Calu3 (cell line): ENCODE measurements at places on chromosomes 4 and X.

- no peak for DNase-seq
Measured at GRCh38 chr4:54695788-54696187, 38.0 kb downstream of the KIT start.

GRCh38 chr4:36115312-36115711 lies 129.0 kb downstream of the ARAP2 start:
- DNase-seq = no peak

- no peak for DNase-seq
Measured at GRCh38 chrX:134636851-134637250, 21.4 kb downstream of the PLAC1 start.

DNA sequence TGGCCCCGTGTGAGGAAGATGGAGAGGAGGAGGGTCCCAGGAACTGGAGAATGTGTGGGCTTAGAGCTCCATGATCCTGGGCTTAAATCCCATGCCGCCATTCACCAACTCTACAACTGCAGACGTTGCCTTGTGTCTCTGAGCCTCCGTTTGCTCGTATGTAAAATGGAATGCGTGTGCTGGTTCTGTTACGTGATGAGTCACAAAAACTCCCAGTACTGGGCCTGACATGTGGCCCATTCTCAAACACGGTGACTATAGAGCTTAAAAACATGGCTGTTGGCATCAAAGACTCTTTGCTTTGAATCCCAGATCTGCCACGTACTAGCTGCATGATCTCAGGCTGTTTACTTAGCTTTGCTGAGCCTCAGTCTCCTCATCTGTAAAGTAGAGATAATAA lies 13.0 kb upstream of the AFAP1 start:
- DNase-seq = no peak

DNA sequence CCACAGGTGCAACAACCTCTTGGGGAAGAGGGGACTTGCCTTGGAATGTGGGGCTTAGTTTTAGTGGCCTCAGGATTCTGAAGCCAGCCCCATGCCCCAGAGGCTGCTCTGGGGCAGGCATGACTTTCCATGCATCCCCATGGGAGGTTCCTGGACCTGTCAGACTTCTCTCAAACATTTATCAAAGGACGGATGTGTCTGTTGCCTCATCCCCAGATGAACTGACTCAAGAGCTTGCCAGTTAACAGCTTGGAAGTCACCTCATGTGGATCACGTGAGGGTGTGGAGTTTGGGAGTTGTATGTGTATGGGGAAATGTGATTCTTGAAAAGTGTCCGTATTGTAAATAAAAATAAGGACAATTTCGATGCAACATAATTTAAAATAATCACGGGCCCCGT lies 341.5 kb downstream of the ARHGAP10 start:
- DNase-seq = no peak

DNA sequence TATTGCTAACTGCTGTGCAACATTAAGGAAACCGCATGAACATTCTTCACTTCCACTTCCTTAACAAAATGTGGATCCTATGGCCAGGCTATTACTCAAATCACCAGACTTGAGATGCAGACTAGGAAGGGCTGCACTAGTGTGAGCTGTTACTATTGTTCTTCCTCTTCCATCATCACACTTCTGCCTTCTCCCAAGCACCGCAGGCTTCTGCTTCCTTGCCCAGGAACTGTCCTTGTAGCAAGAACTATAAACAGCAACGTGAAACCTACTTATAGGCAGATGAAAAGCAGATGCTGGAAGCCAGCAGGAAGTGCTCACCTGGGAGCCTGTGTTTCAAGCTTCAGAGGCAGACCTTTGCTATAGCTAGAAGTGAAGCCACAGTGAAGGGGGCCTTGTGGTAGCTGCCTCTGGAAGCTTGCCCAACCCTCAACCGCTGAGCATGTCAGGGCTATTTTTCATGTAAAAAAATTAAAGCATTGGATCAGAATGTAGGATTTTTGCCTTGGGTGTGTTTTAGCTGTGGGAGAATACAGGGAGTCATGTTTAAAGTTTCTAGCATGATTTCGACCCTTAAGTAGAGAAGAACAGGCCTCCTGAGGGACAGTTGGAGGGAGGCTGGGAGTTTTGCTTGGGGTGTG lies 43.9 kb downstream of the CLNK start:
- no peak for DNase-seq

GRCh38 chrX:27078371-27078770 lies 384.8 kb downstream of the PPP4R3C start:
- DNase-seq = no peak

DNA sequence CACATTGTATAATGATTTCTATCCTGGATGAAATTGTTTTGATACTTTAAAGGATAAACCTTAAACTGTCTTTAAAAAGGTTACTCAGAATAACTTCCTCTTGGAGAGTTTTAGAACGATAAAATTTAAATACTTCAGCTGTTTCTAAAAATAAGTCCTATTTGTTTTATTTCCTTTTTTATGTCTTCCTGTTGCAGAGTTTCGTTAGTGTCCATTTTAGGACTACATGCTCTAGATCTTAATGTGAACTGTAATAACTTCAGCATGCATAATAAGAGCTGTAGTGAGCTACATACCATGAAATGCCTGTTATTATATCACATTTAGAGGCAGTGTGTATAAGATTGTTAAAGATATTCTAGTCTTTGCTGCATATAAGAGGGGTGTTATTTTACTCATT lies 14.6 kb downstream of the ATP10D start:
- no peak for DNase-seq

DNA sequence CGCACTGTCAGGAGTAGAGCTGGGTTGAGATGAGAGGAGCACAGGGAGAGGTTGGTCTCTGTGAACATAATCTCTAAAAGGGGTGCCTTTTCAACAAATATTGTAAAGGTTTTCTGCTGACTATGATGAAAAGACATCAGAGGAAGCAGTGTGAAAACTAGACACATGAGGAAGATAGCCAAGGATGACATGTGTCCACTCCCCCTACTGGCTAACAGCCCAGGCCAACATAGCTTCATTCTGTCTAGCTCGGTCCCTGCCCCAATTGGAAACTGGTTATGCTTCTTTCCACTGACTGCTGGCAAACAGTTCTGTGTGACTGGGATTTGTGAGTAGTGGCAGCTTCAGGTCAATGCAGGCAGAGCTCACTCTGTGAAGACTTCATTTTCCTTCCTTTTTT lies 115.4 kb upstream of the ESX1 start:
- peak; percentile 58 for DNase-seq

- no peak for DNase-seq
Measured at GRCh38 chr4:147836807-147837206, 104.9 kb downstream of the ARHGAP10 start.

DNA sequence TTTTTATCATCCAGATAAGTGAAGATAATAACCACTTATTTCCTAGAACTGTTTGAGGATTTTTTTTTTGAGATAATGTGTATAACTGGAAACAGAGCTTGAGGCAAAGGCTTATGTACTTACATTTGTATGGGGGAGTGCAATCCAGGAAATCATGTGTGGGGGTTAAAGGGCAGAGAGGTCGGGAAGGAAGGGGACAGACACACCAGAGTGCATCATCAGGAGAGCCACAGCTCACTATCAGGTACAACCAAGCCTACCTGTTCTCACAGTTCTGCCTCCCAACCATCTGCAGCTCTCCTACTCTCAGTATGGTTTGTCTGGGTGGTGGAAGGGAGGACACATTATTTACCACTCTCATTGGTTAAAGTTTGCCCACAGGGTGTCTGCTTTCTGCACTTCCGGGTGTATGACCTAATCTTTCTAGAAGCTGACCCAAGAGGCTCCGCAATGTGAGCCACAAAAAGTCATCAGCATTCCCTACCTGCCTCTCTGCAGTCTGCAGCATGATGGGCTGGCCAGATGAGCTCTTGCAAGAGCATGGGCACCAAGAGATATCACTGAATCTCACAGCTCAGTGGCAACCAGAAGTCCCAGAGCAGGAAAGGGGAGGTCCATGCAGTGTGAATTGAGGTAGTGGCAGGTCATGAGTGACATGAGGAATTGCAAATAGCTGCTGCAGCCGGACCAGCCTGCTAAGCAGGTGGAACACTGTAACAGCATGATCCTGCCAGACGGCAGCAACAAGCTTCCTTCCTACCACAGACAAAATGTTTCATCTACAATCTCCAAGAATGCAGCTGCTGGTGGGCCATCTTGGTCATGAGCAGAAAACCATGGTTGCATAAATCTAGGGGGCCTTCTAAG lies 36.9 kb upstream of the SPRY1 start:
- no peak for DNase-seq

DNA sequence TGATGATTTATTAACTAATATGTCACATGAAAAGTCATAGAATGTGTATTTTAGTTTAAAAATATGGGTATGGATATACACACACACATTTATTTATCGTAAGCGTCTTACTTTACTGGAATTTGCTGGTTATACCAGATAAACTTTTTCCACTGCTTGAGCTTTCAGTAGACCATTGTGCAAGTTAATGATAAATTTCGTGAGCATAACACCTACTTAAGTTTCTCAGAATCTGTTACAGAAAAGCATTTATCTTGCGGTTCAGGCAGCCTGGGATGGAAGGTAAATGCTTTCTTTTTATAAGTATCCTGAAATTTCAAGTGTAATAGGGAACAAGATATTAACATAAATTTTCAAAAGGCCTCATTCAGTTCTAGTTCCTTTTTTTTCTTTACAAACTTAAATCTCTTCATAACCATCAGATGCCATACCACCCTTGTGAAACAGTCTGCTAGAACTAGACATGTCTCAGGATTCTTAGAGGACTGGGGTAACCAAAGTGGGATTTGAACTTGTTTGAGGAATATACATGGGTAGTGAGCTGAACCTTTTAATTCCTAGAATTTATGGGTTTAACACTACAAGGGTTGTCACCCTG lies 27.7 kb downstream of the ATP7A start:
- DNase-seq = no peak

GRCh38 chr4:116982656-116983055 lies 102.7 kb downstream of the TRAM1L1 start:
- no peak for DNase-seq

DNA sequence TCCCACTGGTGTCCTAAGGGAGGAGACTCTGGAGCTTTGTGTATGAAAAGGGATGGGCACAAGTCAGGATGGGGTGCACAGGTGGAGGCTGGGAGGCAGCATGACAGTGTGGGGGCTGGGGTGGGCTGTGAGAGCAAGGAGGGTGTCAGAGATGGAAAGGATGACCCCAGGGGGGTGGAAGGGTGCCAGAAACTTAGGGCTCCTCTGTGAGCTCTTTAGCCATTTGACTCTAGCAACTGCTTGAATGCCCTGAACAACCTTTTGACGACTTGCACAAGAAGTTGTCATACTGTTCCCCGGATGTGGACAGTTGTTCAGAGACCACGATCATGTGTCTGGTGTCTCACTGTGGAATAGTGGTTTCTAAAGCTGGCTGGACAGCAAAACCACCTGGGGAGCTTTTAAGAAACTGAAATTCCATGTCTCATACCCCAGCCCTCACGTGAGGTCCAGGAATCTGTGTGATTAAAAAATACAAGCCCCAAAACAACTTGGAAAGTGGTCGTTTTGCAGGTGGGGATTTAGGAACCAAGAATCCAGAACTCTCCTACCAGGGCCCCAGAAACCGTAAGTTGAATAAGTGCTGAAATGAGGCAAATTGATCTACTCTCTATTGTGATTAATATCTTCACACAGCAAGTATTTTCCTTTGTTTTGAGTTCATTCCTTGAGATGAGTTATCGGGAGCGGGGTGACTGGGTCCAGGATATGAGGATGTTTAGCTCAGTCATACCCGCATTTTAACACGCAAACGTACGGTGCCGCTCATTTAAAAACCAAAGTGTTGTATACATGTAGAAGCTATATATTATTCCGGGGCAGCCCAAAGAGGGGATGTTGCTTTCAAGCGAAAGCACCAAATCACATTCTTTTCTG lies 3.4 kb downstream of the RHOH start:
- no peak for DNase-seq

DNA sequence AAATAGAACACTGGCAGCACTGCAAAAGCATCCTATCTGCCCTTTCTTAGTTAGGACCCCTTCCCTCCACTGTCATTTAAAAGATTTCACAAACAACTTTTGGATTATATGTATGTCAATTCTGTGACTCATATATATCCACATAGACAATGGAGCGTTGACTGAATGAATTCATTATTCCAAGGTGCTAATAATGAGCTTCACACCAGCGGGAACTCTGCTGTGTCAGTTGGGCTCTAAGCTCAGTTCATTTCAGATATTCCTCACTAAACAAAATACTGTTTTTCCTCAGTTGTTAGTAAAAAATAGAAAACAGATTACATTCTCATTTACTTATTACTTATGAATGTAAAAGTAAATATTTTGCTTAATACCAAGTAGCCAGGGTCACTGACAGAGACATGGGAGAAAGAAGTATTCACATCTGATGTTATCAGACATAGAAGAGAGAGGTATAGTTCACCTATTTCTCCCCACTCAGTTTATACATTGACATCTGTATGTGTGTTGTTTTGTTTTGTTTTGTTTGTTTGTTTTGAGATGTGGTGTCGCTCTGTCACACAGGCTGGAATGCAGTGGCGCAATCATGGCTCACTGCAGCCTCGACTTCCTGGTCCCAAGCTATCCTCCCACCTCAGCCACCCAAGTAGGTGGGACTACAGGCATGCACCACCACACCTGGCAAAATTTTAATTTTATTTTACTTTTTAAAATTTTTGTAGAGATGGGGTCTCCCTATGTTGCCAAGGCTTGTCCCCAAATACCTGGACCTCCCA lies 10.9 kb downstream of the NFKB1 start:
- no peak for DNase-seq
